ENCODE measurements at places on chromosomes 1 and 21. TPM values are rescaled to one million over a fixed set of nuclear protein-coding genes. Genes with fewer than 3 reads are reported as not detected.
A peak's percentile ranks its signal among the peaks of the same experiment; 100 is the strongest.

DNA sequence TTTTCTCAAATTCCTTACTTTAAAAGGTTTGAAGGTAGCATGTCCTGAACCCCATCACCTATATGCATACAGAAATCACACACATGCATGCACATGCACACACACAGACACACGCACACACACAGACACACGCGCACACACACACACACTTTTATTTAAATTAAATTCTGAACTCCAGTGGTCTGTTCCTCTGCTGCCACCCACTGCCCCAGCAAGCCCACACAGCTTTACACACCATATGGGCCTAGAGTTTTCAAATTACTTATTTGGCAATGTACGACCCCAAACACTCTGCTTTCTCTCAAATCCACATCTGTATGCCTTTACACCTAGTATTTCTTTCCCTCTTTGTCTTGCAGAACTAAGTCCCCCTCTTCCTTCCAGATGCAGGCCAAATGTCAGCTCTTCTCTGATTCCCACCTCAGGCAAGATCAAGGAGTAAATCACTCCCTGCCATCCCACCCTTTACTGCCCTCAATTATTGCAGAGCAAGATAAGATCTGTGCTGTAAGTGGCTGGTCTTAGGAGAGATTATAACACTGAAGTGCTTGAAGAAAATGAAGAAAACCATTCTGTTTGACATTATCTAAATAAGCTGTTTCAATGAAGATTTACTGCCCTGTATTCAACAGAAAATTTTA is 429.9 kb upstream of the CXADR start:
- DNase-seq: no peak

DNA sequence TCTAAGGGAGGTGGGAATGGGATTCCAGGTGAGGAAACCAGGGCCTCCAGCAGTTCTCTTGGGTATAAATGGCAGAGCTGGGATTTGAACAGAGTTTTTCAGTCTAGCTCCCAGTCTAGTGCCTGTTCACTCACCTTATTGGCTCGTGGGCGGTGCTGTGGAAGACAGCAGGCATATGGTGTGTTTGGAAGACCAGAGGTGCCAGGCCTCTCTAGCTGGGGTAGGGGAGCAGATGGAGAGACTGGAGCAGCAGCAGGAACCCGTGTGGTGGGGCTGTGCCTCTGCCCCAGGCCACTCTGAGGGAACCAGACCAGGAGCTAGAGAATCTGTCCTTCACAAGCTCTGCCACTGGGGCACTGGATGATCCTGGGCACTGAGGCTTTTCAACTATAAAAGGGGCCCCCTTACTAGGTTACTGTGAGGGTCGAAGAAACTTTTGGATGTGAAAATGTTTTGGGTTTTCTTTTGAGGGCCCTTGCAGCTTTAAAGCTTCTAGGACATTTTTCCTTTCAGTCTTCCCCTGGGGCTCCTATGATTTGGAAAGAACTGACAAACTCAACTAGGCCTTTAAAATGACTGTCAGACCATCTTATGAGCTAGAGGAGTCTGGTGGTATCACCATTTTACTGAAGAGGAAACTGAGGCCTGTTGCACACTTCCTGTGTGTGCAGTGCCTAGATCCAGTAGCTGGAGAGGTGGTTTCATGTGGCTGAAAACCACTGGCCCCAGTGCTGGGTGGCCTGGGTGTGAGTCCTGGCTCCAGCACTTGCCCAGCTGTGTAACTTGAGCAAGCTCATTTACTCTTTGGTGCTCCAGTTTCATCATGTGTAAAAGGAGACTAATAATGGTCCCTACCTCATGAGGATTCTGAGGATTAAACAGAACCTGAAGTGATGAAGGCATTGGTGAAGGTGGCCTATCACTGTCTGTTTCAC is 6.1 kb downstream of the DMRTB1 start:
- DNase-seq: no peak

DNA sequence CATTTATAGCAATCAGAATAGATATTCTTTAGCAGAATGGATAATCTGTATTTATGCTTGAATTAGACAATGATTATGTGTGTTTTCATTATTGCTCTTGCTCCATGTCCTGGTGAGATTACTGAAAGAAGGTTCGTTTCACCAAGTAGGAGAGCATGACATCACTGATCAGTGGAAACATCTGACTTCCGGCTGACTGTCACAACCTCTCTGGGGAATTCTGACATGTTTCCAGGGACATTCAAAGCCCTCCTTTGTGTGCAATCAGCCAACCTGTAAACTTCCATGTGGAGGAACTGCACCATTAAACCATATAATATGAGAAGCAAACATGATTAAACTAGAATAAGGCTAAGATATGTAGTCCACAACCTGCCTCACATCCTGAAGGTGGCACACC is 424.8 kb upstream of the ADGRL4 start:
- DNase-seq: no peak

GRCh38 chr1:76351655-76352054 is 277.1 kb downstream of the ST6GALNAC3 start:
- DNase-seq: no peak

Gene A3GALT2
- not detected for polyA plus RNA-seq

Gene SLC30A1
- polyA plus RNA-seq: 0.98 TPM

Gene OR2T29
- not detected for polyA plus RNA-seq

Gene BEST4
- 0.29 TPM for polyA plus RNA-seq

Gene DTL
- 0.62 TPM for polyA plus RNA-seq

Gene FABP3
- polyA plus RNA-seq: not detected

Gene GNAT2
- not detected for polyA plus RNA-seq

Gene TMEM269
- polyA plus RNA-seq: not detected

- DNase-seq: no peak
Observed at GRCh38 chr1:228814176-228814575, 78.9 kb downstream of the RHOU start.

DNA sequence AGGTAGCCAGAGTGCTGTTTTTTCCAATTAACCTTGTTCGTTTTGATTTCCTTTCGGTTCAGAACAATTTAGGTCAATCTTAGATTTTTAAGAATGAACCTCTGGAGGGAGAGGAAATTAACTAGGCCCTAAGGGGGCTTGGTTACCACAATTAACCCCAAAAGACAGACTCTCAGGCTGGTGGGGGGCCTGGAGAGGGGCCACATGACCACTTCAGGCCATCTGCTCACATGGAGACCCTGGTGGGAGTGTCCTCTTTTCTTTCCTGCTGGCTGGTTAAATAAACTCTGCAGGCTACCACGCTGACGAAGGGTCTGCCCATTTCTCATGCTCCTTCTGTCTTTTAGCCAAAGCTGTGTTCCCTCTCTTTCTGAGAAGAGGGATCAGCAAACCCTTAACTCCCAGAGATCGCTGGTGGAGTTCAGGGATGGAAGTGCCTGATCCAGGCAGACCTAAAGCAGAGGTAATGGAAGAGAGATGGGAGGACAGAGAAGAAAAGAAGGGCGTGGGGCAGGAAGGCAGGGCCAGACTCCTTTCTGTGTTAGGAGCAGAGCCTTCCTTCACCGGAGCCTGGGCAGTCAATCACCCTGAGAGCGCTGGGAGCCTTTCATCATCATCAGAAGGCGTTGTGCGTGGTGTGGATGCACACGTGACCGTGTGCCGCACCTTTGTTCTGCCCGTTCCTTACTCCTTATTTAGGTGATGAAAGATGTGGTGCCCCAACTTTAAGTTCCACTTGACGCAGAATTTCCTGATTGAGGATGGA is 58.5 kb downstream of the KIF26B start:
- DNase-seq: no peak

DNA sequence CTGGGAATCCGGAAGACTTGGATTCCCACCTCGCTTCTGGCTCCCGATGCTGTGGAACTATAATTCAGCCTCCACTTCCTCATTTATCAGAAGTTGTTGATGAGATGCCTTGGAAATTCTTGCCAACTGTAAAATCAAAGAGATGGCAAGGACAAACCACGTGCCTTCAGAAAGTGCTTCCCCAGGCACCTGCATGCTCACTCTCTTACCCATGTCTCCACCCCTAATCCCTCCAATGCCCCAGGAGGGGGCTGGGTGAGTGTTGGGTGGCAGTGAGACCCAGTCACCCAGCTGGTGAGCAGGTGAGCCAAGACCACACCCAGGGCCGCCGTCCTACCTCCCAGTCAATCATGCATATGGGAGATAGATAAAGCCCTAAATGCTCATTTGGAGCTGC is 160.8 kb downstream of the PSMG1 start:
- no peak for DNase-seq

Gene BSND
- not detected for polyA plus RNA-seq

GRCh38 chr1:113178106-113178505 is 105.1 kb downstream of the LRIG2 start:
- no peak for DNase-seq

DNA sequence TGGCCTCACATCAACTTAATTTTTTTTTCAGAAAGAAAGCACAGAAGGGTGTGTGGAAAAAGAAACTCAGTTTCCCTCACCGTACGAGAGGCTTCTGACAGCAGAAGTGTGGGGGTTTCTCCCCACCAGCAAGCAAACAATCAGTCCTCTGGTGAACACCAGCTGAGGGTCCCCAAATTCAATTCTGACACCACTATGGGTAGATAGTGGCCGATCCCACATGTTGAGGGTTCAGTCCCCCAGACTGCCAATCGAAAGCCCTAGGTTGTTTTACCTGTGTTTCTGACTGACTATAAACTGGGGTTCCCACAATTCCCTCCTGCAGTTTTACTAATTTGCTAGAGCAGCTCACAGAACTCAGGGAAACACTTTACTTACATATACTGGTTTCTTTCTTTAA is 2.1 kb downstream of the IFI6 start:
- no peak for DNase-seq

Gene KIF21B
- 8.3 TPM for polyA plus RNA-seq

- DNase-seq: peak; percentile 46
Observed at GRCh38 chr1:25677193-25677773, 60.7 kb downstream of the MAN1C1 start.

DNA sequence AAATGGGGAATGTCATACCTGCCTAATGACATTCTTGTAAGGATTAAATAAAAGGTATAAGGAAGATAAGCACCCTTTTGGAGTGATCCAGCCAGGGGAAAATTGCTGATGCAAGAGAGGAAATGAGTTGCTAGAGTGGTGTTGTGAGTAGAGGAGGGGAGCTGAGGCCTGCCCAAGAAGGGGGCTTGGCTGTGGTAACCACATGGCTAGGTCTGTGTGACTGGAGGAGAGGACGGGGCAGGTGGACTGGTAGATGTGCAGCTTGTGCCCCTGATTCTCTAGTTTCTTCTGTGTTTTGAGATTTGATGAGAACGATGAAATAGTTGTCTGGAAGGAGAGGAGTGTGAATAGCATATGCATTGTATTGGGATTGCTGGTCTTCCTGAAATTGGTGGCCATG is 6.6 kb downstream of the TXLNA start:
- DNase-seq: no peak
